Aorta (tissue), 5 donors: ENCODE measurements at places on chromosomes 7 and 10. TPM values are rescaled to one million over a fixed set of nuclear protein-coding genes. Genes with fewer than 3 reads are reported as not detected.

The NPY4R gene
- not detected for total RNA-seq

The NAT16 gene
- total RNA-seq: not detected

DNA sequence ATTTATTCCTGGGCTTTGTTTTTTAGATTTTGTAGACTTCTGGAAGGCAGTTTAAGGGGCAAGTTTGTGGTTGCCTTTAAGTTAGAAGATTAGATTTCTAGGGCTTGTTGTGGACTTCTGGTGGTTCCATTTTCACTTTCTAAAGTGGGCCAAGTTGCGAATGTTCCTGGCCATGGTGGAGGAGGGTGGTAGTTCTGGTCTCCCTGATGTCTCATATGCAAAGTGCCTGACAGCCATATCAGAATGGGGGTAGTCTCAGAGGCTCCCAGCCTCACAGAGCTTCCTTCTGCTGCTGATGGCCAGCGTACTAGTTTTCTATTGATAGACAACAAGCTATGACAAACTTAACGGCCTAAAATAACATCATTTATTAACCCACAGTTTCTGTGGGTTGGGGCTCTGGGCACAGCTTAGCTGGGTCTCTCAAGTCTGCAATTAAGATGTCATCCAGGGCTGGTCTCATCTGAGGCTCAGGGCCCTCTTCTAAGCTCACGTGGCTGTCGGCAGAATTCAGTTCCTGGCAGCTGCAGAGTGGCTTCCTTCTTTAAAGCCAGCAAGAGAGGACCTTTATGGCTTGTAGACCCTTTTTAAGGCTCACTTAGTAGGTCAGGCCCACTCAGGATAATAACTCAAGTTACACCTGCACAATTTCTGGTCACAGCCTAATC lies 44.8 kb downstream of the BMPER start:
- DNase-seq: no peak

- no peak for DNase-seq
Observed at GRCh38 chr10:20391629-20392028, 505.5 kb downstream of the NEBL start.

The CDH23 gene
- total RNA-seq: 16.6 TPM

DNA sequence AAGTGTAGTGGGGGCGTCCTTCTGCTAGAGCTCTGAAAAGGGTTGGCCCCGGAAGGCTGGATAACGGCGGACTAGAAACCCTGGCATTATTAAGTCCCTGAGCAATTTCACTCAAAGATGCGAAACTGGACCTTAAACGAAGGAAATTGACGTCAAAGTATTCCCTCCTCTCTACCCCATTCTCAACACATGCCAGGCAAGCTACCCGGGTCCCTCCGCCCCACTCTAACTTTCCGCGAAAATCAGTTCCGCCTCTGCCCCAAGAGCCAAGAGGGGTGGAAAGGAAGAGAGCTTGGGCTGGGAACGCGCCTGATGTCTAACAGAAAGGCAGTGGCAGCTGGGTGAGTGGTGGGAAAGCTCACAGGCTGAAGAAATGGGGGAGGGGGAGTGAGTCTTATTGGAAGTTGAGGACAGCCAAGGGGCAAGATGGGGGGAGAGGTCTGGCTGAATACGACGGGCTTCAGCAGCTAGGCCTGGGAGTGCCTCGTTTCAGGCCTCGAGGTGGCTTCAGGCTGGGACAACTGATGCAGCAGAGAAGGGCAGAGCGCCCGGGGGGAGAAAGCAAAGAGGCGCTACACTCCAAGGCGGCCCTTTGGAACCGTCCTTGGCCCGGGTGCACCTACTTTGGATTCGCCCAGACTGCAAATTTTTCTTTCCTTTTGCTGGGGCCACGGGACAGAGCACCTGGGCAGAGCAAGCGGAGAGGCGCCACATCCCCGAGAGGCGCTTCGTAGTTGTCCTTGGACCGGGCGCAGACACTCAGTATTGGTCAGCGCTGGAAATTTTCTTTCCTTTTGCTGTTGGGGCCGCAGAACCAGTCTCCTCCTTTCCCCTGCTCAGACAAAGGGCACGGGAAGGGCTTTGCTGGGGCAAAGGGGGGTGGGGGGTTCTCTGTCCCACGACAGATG lies 2.0 kb upstream of the FEZF1 start:
- DNase-seq: no peak

The MMP21 gene
- 0.16 TPM for total RNA-seq

The ASIC3 gene
- 1.7 TPM for total RNA-seq
